Fibroblast of skin of abdomen (primary cell): ENCODE measurements at places on chromosomes 1 and 21.
A peak's percentile ranks its signal among the peaks of the same experiment; 100 is the strongest.

- no peak for DNase-seq
Measured at GRCh38 chr1:49028396-49028795, 251.7 kb upstream of the BEND5 start.

DNA sequence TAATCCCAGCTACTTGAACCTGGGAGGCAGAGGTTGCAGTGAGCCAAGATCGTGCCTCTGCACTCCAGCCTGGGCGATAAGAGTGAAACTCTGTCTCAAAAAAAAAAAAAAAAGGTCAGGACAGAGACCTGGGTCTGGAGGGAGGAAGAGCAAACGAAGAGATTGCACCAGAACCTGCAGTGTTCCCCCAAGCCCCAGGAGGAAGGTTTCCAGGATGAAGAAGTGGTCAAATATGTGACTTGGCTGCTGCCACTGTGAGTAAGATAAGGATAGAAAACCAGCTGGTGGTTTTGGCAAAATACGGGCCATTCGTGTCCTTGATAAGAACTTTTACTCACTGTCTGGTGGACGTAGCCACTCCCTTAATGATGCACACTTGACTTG, 42.2 kb downstream of the CLDN14 start:
- peak; percentile 88 for DNase-seq

DNA sequence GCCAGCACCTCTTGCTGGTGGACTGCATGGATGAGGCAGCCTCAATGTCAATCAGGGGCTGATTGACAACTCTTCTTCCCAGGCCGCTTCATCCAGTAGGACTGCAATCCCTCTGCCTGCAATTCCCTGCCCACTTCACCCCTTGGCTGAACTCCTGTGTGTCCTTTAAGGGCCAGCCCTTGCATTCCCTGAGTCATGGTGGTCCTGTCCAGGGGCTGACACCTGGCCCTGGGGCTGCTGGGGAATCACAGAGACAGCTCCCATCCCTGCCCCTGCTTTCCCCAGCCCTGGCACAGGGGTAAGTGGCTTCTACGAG, 4.6 kb upstream of the EPS8L3 start:
- DNase-seq = no peak

GRCh38 chr1:27787895-27788294, 14.9 kb downstream of the STX12 start:
- DNase-seq = peak; percentile 14

- DNase-seq = no peak
Measured at GRCh38 chr1:20928146-20928545, 141.0 kb upstream of the HP1BP3 start.
